ENCODE measurements at places on chromosomes 11 and 22.

DNA sequence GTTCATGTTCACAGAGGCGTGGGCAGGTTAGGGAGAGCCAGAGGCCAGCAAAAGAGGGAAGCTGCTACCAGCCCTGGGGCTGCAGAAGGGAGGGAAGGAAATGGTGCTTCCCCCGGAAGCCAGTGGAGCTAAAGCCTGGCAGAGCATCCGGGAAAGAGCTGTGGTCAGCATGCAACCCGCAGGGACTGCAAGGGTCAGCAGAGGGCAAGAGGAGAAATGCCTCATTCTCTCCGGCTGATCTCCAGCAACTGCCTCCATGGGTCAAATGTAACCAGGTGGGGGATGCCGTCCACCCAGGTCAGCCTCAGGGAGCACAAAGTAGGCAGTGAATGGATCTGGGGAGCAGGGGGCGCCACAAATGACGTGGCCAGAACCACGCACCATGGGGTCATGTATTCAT lies 36.9 kb upstream of the PRR5 start:
- DNase-seq: no peak

DNA sequence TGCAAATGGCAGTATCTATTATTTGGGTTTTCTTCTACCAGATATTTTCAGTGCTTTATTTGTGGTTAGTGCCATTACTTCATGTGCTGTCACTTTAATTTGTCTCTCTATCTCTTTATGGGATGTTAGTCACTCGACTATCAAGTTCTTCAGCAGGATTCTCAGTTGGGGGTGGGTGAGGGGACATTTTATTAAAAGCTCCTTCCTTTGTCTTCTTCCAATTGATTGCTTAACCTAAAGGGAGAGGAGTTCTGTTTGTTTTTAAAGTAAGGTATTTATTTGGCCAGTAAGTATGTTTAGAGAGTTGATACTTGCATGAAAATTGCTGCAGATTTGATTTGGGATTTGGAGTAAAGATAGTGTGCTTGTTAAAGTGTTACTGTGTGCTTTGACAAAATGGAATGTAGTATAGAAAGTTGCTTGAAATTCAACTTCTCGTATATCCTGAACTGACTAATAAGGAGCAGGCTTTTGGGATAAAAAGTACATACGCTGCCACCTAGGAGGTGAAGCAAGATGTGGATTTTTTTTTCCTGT lies 10.3 kb downstream of the YAP1 start:
- DNase-seq: no peak

DNA sequence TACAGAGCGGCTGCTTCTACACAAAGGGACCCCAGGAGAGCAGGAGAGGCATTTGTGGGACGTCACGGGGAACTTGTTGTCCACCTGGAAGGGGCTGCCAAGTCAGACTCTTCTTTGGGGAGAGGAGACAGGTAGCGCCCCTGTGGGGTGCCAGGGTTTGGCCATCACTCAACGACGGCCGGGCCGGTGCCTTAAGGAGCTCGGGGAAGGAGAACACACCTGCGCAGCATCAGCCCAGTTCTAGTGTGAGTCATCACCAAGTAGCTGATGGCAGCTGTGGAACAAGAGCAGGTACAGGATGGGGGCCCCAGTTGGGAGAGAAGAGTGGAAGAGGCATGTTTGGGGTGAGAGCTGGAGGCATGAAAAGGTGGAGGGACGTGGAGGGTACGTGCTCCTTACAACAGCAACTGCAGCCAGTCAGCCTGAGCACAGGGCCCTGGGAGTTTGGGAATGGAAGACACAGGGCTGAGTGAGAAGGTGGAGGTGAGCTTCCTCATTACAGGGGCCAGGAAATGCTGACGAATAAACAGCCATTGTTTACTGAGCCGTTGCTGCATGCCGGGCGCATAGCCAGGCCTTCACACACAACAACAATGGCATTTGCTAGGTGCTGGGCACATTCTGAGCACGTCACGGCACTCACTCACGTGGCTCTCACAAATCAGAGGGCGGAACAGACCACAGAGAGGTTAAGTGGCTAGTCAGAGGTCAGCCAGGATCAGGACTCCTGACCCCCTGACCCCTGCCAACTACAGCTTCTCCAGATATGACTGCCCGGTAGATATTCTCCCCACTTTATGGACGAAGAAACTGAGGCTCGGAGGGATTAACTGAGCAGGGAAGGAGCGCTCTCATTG lies 29.1 kb upstream of the TP53I11 start:
- no peak for DNase-seq

DNA sequence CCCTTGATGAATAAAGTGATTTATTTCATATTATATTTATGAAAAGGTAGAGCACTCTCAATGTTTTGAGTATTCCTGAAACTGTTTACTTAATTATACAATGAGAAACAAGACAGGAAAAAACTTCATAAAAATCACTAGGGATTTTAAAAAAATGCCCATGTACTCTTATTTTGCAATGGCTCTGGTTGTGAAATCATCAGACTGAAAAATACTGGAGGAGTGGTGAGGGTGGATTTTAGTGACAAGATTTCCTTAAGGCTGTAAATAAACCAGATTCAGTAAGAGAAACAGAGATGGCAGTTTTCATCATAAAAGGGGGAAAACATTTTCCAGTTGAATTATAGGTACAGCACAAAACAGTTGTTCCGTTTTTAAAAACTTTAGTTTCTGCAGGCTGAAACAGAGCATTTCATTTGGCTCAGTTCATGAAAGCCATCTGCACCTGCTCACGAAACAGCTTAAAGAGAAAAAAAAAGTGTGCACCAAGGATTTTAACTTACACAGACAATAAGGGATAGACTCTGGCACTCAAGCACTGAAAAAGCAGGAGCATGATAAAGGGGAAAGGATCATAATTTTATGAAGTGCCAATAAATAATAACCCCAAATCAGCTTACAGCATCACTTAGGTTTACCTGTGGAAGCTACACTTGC lies 100.7 kb downstream of the MAML2 start:
- DNase-seq: no peak

GRCh38 chr11:118895093-118896039 lies 11.7 kb downstream of the CXCR5 start:
- no peak for DNase-seq

GRCh38 chr11:124586238-124586860 lies 16.6 kb downstream of the OR8A1 start:
- DNase-seq: peak; percentile 40

All from NCI-H446 treated with DMSO at 0.1 percent for 48 hours (cell line).